Skeletal muscle cell (primary cell): ENCODE measurements at places on chromosomes 1 and 21.

DNA sequence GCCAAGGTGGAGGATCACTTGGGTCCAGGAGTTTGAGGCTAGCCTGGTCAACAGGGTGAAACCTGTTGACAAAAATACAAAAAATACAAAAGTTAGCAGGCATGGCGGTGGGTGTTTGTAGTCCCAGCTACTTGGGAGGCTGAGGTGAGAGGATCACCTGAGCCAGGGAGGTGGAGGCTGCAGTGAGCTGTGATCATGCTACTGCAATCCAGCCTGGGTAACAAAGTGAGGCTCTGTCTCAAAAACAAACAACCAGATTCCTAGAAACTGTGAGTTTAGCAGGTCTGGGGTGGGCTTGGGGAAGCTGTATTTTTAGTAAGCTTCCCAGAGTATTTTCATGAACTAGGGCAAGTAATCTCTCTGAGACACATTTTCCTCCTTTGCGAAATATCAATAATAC is 5.2 kb upstream of the MYOM3 start:
- no peak for DNase-seq

DNA sequence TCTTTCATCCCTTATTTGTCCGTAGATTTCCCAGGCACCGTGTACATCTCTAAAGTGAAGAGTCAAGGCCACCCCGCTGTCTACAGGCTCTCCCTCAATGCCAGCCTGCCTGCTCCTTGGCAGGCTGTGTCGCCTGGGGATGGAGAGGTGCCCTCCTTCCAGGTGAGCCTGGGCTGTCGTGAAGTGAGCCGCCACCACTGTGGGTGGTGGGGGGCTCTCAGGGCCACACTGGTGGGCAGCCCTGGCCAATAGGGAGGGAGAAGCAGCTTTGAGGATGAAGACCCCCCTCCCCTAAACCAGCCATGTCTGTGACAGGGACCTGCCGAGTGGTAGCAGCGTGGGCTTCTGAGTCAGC is 46.2 kb downstream of the DISP3 start:
- DNase-seq: no peak

GRCh38 chr1:54887665-54888071 is 673 bp upstream of the DHCR24 start:
- DNase-seq: no peak

- no peak for DNase-seq
Measured at GRCh38 chr21:38951095-38951730, 145.5 kb downstream of the ETS2 start.

DNA sequence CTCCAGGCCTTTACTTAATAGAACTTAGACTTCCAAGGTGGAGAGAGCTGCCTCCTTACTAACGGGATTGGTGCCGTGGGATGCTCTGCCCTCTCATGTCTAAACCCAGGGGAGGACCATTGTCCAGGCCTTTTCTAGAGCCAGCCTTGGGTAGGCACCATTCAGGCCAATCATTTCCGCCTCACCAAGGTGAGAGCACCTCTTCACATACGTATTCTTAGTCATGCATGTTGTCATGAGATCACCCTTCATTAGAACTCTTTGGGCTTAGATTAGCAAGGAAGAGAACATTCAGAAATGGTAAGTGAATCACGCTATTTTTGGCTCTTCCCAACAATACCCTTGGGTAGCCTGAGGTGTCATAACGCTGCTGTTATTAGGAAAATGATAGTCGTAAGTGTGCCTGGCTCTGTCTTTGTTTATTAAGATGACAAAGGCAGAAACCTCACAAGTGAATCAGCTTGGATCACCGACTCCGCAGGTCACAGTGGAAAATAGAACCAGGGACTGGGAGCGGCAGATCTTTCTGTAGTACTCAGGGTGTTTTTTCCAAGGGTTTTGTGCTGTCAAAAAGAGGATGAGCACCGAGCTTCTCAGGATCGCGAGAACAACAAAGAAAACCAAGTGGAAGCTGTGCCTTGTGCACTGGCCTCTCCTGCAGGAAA is 55.0 kb downstream of the HUNK start:
- no peak for DNase-seq

DNA sequence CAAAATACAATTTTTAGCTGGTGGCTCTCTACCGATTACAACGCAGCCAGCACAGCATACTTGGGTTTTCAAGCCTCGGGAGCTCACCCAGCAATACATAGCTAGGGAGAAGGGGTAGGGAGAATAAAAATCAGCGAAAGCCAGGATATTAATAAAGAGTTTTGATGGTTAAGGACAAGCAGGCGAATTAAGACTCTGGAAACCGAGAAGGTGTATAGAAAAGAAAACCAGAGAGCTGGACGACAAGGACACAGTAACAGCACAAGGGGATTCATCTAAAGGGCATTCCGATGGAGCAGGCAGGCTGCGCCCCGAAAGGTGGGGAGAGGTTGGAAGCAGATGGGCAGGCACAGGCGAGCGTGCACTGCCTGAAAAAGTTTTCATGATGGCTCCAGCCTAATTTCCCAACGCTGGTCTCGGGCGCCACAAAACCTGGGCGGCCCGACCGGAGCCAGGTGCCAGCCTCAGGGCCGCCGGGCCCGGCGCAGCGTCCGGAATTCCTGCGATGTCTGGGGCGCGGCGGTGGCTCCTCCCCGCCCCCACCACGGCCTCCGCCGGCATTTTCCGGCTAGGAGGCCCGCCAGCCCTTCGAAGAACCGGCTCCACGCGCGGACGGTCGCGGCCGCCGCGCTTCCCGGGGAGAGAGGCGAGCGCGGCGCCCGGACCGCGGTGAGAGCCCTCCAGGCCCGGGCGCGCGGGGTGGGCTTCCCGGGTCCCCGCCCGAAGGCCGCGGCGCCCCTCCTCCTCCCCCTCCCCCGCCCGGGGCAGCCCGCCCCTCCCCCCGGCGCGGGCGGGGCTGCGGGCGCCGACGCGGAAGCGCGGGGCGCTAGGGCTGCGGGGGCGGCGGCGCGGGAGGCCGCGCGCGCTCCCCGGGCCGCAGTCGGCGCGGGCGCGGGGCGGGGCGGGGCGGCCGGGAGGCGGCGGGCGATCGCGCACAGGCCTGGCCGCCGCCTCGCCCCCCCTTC is 774 bp upstream of the DYRK1A start:
- DNase-seq: no peak

DNA sequence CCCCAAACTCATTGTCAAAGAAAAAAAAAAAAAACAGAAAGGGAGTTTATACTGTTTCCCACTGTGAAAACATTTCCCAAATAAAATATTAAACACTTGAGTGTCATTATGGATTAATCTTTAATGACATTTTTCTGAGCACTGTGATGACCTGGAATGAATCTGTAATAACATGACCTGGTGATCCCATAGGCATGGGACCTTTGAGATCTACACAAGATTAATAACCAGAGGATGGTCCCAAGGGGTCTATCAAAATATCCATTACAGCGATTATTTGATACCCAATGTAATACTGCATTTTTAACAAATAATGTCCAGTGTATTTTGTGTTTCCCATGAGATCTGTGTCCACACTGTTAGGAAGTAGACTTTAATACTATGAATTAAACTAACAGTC is 32.4 kb upstream of the NCAM2 start:
- DNase-seq: no peak
